Spinal cord (tissue), 10 donors: ENCODE measurements at places on chromosomes 11 and 22. TPM values are rescaled to one million over a fixed set of nuclear protein-coding genes. Genes with fewer than 3 reads are reported as not detected.

- no peak for DNase-seq
- no peaks in the 10 kb centered on the region for H3K4me1 ChIP-seq
- H3K36me3 ChIP-seq: no peaks in the 10 kb centered on the region
- no peaks in the 10 kb centered on the region for H3K27me3 ChIP-seq
- no peak overlapping the region for H3K4me3 ChIP-seq
These were observed 57.9 kb upstream of the ANGPTL5 start for GRCh38 chr11:101974255-101974654.

GRCh38 chr22:49534386-49534785, 293.3 kb downstream of the BRD1 start:
- no peaks in the 10 kb centered on the region for H3K27me3 ChIP-seq
- H3K36me3 ChIP-seq: no peaks in the 10 kb centered on the region
- DNase-seq: no peak
- H3K4me3 ChIP-seq: no peak overlapping the region
- peaks cover 53% of the 10 kb centered on the region for H3K4me1 ChIP-seq

DNA sequence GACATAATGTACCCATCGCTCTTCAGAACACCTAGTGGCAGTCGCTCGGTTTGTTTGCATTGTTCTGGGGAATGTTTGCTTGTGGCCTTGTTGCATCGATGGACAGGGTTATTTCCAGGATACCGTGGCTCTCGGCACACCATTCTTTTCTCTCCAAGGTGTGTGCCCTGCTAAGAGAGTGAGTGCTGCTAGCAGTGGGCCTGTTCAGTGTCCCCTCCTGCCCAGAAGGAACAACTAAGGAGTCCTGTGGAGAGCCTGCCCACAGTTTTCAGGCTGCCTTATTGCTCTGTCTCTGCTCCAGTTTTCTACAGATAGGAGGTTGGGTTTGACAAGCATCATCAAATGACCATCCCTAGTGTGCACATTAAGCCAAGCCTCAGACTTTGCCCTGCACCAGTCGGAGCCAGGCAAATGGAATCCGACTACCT, 1.4 kb downstream of the CRY2 start:
- peak overlapping the region; percentile 95 for H3K27ac ChIP-seq
- no peak for DNase-seq
- H3K36me3 ChIP-seq: no peaks in the 10 kb centered on the region
- no peaks in the 10 kb centered on the region for H3K27me3 ChIP-seq
- H3K4me1 ChIP-seq: peaks cover 34% of the 10 kb centered on the region

DNA sequence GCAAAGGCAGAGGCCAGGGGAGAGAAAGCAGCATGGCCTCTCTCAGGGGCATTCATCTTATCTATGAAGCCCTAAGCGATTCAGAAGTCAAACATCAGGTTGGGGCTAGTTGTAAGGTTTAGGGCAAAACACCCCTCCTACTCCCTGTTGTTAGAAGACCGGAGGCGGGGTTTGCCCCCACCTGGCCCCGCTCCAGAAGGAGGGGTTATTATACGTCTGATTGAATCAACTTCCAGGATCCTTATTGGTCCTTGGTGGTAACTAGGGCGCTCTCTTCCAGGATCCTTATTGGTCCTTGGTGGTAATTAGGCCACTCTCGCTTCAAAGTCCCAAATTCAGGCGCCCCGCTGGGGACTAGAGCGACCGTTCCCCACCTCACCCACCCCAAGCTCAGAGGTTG, 12.1 kb upstream of the SMTN start:
- H3K36me3 ChIP-seq: no peaks in the 10 kb centered on the region
- no peaks in the 10 kb centered on the region for H3K4me1 ChIP-seq
- H3K27me3 ChIP-seq: no peaks in the 10 kb centered on the region
- H3K4me3 ChIP-seq: no peak overlapping the region
- no peak for DNase-seq

- H3K27me3 ChIP-seq: no peaks in the 10 kb centered on the region
- H3K4me1 ChIP-seq: peaks cover 5% of the 10 kb centered on the region
- H3K27ac ChIP-seq: no peak overlapping the region
These were observed 24.0 kb downstream of the SLC43A1 start for GRCh38 chr11:57491371-57492061.

GRCh38 chr11:110966131-110966530, 253.9 kb upstream of the ARHGAP20 start:
- H3K27me3 ChIP-seq: no peaks in the 10 kb centered on the region
- H3K27ac ChIP-seq: no peak overlapping the region
- H3K4me1 ChIP-seq: no peaks in the 10 kb centered on the region
- H3K4me3 ChIP-seq: no peak overlapping the region

- H3K4me3 ChIP-seq: no peak overlapping the region
- no peak for DNase-seq
- peaks cover 22% of the 10 kb centered on the region for H3K4me1 ChIP-seq
- no peaks in the 10 kb centered on the region for H3K36me3 ChIP-seq
- H3K27me3 ChIP-seq: no peaks in the 10 kb centered on the region
These were observed 26.5 kb upstream of the TREH start for GRCh38 chr11:118705791-118706545.

GRCh38 chr22:38843657-38844314, at the start of gene NPTXR:
NPTXR (minus strand) TSS chr22:38844028.
- H3K4me3 ChIP-seq: peak within 1 kb of the TSS; percentile 32
- DNase-seq: no peak
- peaks cover 14% of the 10 kb centered on the region for H3K27me3 ChIP-seq
- H3K36me3 ChIP-seq: peaks cover 15% of the 10 kb centered on the region
- H3K27ac ChIP-seq: no peak within 1 kb of the TSS

DNA sequence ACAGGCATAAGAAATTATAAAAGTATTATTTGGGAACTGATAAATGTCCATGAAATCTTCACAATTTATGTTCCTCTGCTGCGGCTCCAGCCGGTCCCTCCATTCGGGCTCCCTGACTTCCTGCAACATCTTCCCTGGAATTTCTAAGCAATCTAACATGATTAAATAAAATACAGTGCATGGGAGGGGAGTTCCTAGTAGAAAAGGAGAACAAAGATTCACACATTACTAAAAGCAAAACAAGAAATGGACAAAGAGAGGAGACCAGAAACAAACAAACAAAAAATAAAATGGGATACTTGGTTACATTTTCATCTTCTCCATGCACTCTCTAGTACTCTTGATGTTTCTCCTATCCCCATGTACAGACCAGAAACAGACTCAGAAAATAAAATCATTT, 8.6 kb upstream of the APOL4 start:
- H3K27ac ChIP-seq: no peak overlapping the region
- no peaks in the 10 kb centered on the region for H3K27me3 ChIP-seq
- no peaks in the 10 kb centered on the region for H3K36me3 ChIP-seq
- no peak for DNase-seq

- H3K27ac ChIP-seq: no peak overlapping the region
- DNase-seq: no peak
- H3K36me3 ChIP-seq: no peaks in the 10 kb centered on the region
- no peak overlapping the region for H3K4me3 ChIP-seq
- H3K27me3 ChIP-seq: no peaks in the 10 kb centered on the region
These were observed 10.9 kb upstream of the FCHSD2 start for GRCh38 chr11:73152861-73153483.

DNA sequence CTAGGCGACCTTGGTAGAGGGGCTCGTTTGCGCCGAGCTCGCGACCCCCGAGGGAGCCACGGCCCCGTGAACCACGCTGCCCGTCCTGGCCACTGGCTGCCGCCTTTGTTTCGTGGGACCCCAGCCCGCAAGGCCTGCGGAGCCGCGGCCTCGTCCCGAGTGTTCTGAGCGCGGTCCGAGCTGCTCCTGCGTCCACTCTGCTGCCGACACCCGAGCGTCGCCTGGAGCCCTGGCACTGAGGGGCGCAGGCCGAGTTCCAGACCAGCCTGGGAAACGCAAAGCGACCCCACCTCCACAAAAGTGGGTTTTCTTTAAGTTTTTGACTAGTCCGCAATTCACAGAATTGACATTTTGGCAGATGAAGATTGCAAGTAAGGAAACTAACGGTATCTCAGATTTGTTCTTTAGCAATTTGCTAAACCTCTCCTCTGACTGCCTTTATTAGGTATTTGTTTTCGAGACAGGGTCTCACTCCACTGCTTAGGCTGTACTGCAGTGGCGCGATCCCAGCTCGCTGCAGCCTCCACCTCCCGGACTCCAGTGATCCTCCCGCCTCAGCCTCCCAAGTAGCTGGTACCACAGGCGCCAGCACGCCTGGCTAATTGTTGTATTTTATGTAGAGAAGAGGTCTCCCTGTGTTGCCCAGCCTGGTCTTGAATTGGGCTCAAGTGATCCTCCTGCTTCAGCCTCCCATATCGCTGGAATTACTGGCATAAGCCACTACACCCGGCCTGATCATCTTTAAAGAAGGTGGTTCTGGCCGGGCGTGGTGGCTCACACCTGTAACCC, 879 bp upstream of the RNH1 start:
- peak overlapping the region; percentile 98 for H3K4me3 ChIP-seq
- no peaks in the 10 kb centered on the region for H3K27me3 ChIP-seq

- DNase-seq: no peak
- no peaks in the 10 kb centered on the region for H3K4me1 ChIP-seq
- H3K4me3 ChIP-seq: no peak overlapping the region
- peaks cover 62% of the 10 kb centered on the region for H3K36me3 ChIP-seq
These were observed 49.0 kb upstream of the SERPIND1 start for GRCh38 chr22:20724676-20725454.

Gene TP53I11
- 101 TPM for polyA plus RNA-seq

Gene NPAS4
- polyA plus RNA-seq: 0.33 TPM

Gene TEX54
- 0.57 TPM for polyA plus RNA-seq
